Activated CD4-positive, alpha-beta T cell treated with anti-CD3 and anti-CD28 coated beads, Interleukin-2, amount 10 ng/mL, durations not matched to agents 7 days and 5 days (primary cell): ENCODE measurements at places on chromosomes 2 and 18. TPM values are rescaled to one million over a fixed set of nuclear protein-coding genes. Genes with fewer than 3 reads are reported as not detected.
A peak's percentile ranks its signal among the peaks of the same experiment; 100 is the strongest.

The TMEM169 gene
- total RNA-seq: 3.0 TPM

The GATA6 gene
- not detected for total RNA-seq

The MPP4 gene
- total RNA-seq: not detected

GRCh38 chr18:32389858-32390257, 80.8 kb downstream of the GAREM1 start:
- no peak overlapping the region for H3K4me3 ChIP-seq
- no peaks in the 10 kb centered on the region for H3K4me1 ChIP-seq
- H3K27ac ChIP-seq: no peak overlapping the region
- H3K27me3 ChIP-seq: peaks cover 16% of the 10 kb centered on the region

The ERFE gene
- not detected for total RNA-seq

The FSHR gene
- total RNA-seq: not detected

- H3K27me3 ChIP-seq: peaks cover 19% of the 10 kb centered on the region
- H3K27ac ChIP-seq: no peak overlapping the region
- H3K4me3 ChIP-seq: no peak overlapping the region
- H3K36me3 ChIP-seq: no peaks in the 10 kb centered on the region
Observed at GRCh38 chr2:26670171-26670570, 22.4 kb upstream of the KCNK3 start.

- DNase-seq: no peak
- H3K36me3 ChIP-seq: peaks cover 3% of the 10 kb centered on the region
- H3K4me3 ChIP-seq: no peak overlapping the region
- peaks cover 62% of the 10 kb centered on the region for H3K4me1 ChIP-seq
- H3K27me3 ChIP-seq: no peaks in the 10 kb centered on the region
Observed at GRCh38 chr18:59143441-59143840, 3.8 kb downstream of the SEC11C start.

The PPP1R1C gene
- not detected for total RNA-seq

The SULT1C2 gene
- total RNA-seq: not detected

The DPY30 gene
- 58.2 TPM for total RNA-seq

- H3K27me3 ChIP-seq: peaks cover 55% of the 10 kb centered on the region
- H3K36me3 ChIP-seq: no peaks in the 10 kb centered on the region
- H3K4me3 ChIP-seq: no peak overlapping the region
- no peaks in the 10 kb centered on the region for H3K4me1 ChIP-seq
- DNase-seq: no peak
Observed at GRCh38 chr18:44748582-44748981, 67.9 kb downstream of the SETBP1 start.

The RESP18 gene
- total RNA-seq: not detected

- no peaks in the 10 kb centered on the region for H3K4me1 ChIP-seq
- no peaks in the 10 kb centered on the region for H3K27me3 ChIP-seq
- DNase-seq: no peak
- no peak overlapping the region for H3K4me3 ChIP-seq
- no peak overlapping the region for H3K27ac ChIP-seq
Observed at GRCh38 chr2:88608184-88608583, 19.1 kb downstream of the EIF2AK3 start.

DNA sequence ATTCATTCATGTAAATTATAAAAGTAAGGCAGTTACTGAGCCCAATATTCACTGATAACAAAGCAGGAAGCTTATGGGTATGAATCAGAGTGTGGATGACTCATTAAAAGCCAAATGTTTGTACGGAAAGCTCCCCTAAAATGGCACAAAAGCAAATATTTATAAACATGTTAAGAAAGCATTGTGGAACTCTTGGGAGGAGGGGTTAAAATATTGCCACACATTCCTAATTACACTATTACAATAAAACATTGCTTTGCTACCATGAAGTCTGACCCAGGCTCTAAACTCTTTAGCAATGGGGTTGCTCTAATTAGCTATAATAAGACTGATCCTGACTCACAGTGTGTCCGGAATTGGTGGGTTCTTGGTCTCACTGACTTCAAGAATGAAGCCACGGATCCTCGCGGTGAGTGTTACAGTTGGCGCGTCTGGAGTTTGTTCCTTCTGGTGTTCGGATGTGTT, 110.9 kb downstream of the NAB1 start:
- no peaks in the 10 kb centered on the region for H3K36me3 ChIP-seq
- H3K27ac ChIP-seq: peak overlapping the region; percentile 41
- no peaks in the 10 kb centered on the region for H3K27me3 ChIP-seq

DNA sequence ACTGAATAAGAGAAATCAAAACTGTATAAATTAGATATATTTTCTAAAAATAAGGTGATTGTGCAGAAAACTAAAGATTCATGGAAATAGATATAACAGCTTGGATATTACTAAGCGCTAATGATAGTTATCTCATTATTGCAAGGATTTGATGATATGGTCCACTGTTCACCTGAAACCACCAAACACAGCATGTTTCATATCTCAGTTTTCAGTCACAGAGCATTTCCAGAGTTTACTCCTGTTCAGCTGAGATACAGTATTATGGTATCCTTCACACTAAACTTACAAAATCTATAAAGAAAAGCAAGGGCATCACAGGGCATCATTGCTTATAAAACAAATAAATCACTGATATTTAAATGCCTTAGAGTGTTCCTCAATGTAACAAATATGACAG, 591.6 kb downstream of the ERBB4 start:
- no peak for DNase-seq
- H3K36me3 ChIP-seq: no peaks in the 10 kb centered on the region
- no peak overlapping the region for H3K4me3 ChIP-seq
- no peaks in the 10 kb centered on the region for H3K27me3 ChIP-seq

DNA sequence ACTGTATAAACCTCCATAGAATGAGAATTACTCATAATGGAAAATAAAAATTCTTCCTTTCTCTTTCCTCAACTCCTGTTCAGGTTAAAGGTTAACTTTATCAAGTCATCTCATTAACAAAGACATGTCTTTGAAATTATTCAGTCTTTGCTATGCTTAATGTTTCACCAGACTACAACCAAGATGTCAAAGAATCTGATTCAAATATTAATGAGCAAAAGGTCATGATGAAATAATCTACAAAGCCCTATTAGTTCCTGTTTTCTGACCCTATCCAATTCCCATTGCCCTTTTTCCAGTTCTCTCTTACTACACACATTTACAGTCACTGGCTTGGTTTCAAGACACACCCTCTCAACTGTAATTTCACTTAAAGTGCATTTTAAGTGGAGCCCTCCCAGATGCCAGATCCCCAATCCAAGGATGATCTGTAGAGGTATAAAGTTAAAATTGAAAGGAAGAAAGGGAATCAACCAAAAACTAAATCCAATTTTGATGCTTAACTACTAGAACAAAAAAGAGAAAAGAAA, 246.9 kb upstream of the CYP26B1 start:
- H3K27ac ChIP-seq: no peak overlapping the region
- no peak for DNase-seq
- no peak overlapping the region for H3K4me3 ChIP-seq
- H3K27me3 ChIP-seq: no peaks in the 10 kb centered on the region
- H3K4me1 ChIP-seq: no peaks in the 10 kb centered on the region
- H3K36me3 ChIP-seq: no peaks in the 10 kb centered on the region
